NCI-H2081 (cell line): ENCODE measurements at places on chromosomes 13 and 19.

GRCh38 chr19:2449019-2449418, 7.7 kb downstream of the LMNB2 start:
- no peak for DNase-seq

GRCh38 chr19:1309977-1310852, 24.5 kb downstream of the EFNA2 start:
- no peak for DNase-seq

DNA sequence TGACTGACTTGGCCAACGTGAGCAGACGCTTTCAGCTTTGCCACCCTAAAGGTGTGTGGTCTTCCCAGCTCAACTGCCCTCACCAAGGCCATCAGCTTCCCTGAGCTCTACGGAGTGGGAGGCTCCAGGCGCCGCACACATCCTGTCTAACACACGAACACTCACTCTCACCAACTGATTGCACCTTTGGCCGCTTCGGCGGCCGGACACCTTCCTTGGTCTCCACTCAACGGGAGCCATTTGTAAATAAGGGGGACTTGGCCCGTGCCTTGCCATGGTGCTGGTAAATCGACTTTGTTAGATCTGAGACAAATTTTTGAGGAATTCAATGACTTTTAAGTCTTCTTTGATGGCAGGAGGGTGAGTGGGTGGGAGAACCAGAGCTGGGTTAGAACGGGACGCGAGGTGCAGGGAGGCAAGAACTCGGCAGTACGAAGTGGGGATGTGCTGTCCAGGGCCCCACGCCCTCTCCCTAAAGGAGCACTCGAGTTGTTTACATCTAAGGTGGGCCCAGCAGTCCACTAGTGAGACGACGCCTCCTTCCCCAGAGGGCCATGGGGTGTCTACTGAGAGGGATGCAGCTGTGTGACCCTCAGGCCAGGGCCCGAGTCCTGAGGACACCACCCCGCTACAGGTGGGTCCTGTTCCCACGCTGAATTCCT, 4.4 kb downstream of the C13orf46 start:
- no peak for DNase-seq

DNA sequence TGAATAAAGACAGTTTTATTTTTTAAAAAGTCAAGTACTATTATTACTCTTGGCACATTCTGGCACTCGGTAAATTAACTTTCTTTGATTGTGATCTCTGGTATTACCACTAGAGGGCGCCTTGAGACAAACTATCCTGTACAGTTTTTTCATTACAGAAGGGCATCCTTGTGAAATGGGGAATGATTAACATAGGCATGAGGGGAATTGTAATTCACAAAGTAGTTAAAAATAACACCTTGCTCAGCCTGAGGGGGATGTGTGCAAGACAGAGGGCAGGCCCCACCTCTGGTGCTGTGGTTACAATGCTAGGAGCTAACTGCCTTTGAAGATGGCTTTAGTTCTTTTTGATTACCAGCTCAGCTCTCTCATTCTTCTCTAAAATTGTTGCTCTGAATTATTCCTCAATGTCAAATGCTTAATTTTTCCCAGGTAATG, 24.2 kb upstream of the C1QTNF9B start:
- peak; percentile 17 for DNase-seq

GRCh38 chr19:51978882-51979281, 7.8 kb downstream of the ZNF350 start:
- no peak for DNase-seq

- no peak for DNase-seq
Observed at GRCh38 chr13:98500963-98501421, 75.9 kb downstream of the STK24 start.

DNA sequence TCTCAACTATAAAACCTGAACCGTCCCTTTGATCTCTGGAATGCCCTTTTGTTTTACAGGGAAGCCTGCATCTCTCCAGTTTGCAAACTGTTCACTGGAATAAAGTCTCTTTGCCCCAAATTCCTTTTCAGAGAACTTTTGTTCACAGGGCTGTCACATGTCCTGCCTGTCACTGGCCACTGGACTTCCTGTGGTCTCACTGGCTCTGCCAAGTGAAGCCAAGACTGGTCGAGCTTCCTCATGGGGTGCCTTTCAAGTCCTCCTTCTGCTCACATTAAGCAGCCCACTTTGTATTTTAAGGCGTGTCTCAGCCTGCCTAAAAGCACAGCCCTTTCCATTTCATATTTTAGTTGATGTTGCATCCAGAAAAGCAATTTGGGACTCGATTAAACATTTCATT, 215.7 kb downstream of the KATNAL1 start:
- DNase-seq: no peak
